ENCODE measurements at places on chromosomes 3 and 15. TPM values are rescaled to one million over a fixed set of nuclear protein-coding genes. Genes with fewer than 3 reads are reported as not detected.

DNA sequence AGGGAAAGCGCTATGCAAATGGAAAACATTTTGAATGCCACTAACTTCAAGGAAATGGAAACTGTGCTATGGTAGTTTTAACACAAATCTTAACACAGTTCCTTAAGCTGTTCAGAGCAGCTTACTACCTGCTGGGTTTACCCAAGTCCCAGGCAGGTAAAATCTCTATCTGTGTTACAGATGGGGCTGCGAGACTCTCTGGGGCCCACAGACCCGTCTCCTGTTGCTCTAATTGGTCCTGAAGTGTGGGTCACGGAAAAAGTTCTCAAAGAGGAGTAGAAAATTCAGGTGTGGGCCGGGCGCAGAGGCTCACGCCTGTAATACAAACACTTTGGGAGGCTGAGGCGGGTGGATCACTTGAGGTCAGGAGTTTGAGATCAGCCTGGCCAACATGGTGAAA, 16.9 kb upstream of the ZFYVE19 start:
- DNase-seq = no peak

- DNase-seq = no peak
Measured at GRCh38 chr15:56886363-56886931, 32.0 kb upstream of the TCF12 start.

- no peak for DNase-seq
Measured at GRCh38 chr15:90598031-90598577, 68.4 kb downstream of the CRTC3 start.

DNA sequence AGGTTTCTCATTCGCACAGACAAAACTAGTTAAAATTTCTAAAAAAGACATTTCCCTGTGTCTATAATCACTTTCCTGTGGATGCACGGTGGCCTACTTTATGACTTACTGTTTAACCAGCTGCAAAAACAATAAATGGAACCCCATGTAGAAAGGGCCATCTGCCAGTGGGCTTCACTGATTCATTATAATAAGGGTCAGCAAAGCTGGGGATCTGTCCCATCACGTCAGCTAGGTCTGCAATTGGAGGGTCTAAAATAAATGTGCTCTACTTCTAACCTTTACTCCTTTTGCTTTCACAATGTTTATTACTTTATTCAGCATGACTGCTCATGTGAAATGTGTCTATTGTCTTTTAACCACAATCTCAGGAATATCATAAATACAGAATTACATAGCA, 43.1 kb upstream of the NMD3 start:
- no peak for DNase-seq

DNA sequence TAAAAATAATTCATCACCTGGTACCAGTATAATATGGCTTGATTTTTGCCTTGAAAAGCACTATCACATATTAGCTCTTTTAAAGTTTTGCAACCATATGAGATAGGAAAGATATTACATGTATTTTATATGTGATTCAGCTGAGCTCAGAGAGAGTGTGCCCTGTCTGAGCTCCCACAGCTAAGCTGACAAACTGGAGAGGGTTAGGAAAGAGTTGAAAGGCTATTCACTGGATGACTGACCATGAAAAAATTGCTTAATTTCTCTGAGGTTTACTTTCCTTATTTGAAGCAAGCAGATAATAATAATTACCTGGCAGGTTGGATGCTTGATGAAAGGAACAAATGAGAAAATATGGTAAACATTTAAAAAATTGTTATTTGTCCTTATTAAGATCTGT, 97.4 kb upstream of the CCDC80 start:
- DNase-seq = no peak

DNA sequence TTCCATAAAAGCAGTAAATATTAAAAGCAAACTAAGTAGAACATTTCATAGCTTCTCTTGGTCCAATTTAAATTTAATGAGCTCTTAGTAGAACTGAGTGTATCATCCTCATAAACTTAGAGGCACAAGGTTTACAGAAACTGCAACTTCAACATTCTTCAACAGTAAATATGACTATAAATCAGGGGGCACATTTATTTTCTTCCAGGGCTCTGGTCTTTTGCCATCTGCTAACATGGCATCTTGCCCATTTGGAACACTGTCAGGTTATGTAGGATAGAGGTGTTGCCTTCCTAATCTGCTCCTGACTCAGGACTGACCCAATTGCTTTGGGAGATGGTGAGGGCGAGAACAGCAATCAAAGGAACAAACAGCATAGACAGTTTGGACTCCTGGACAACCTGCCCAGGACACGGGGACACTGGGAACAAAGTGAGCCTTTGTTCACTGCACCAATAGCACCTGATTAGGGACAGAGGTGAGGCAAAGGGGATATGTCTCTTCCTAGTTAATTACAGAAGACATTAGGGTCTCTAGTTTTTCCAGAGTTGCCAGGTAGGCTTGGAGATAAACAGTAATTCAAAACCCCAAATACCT, 610.2 kb upstream of the ROBO2 start:
- DNase-seq = no peak

- DNase-seq = peak; percentile 68
Measured at GRCh38 chr3:177673112-177673914, 476.0 kb upstream of the TBL1XR1 start.

GRCh38 chr15:101625184-101625583, 27.0 kb downstream of the TM2D3 start:
- no peak for DNase-seq

DNA sequence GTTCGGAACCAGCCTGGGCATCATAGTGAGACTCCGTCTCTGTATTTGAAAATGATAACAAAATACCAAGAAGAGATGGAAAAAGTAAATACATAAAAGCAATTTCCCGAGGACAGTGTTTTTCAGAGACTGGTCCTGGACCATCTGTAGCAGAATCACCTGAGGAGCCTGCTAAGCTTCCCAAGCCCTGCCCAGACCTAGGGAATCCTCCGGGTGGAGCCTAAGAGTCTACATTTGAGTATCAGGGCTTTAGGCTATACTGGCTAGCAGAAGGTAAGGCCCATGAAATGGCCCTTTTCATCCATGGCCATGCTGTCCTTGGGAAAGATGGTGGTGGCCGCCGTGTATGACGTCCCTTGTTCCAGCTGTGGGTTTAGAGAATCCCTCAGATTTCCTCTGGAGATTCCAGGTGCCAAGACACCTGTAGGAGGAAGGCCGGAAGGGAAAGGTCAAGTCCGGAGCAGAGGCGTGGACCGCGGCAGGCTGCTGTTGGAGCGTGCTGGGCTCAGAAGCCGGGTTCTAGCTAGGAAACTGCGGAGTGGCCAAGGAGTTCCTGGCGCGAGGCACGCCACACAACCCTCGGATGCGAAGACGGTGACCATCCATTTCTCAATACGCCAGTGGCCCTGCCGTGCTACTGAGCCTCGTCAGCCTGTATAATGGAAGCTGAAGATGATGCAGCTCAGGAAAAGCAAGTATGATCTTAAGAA, 50.9 kb downstream of the TMEM44 start:
- DNase-seq = no peak

- DNase-seq = no peak
Measured at GRCh38 chr15:29031502-29032228, 145.9 kb downstream of the APBA2 start.

DNA sequence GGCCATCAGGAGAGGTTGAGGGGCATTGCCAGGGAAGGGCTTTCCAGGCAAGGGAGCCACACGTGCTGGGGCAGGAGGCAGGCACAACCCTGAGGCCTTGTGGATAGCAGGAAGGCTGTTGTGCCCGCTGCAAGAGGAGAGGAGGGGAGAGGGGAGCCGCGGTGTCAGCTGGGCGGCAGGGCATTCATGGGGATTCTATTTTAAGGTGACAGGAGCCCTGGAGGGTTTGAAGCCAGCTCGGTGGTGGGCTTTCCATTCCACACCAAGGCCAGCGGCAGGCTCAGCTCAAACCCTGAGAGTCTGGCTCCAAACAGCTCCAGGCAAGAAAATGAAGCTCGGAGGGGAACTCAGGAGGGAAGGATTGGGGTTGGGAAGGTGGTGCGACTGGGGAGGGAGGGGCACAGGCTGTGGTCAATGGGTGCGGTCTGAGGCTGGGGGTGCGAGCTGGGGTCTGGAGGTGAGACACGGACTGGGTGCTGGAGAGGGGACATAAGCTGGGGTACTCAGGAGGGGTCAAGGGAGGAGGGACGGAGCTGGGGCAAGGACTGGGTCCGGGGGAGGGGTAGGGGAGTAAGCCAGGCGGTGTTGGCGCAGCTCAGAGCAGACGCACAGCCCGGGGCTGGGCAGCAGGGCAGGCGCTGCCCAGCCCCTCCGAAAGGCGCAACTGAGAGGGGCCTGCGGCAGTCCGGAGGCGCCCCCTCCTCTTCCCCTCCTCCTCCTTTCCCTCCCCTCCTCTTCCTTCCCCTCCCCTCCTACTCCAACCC, 43.4 kb downstream of the TPRA1 start:
- DNase-seq = no peak

GRCh38 chr15:99425657-99426301, 140.0 kb upstream of the MEF2A start:
- DNase-seq = no peak

DNA sequence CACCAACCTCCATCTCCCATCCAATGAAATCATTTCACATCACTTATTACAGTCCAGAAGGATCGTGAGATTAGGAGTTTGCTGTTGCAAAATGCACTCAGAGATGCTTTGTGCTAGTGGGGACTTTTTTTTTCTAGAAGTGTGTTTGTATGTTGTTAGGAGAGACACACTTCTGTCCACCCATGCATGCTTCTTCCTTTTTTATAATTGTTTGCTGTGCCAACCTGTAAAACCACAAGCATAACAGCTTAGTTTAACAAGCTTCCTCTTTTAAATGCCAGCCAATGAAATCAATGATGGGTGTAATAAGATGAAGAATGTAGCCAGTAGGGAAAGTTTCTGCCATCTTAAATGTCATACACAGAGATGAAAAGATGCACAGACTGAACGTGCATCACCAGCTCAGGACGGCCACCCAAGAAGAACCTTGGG, 305.6 kb upstream of the STT3B start:
- DNase-seq = no peak

DNA sequence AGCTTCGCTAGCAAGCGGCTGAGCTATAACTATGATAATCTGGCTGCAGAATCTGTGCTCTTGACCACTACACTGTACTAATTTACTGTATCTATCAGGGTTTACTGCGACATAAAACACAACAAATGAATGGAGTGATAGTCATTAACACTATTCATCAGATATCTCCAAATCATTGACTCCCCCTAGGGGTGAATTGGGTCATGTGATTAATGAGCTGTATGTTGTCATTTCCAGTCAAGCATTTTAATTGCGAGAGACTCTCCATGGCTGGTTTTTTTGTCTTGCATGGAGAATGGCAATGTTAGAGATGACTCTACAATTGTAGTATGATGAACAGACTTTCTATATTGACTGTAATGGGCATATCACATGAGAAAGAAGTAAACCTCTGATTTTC, 10.5 kb upstream of the TM4SF18 start:
- no peak for DNase-seq

DNA sequence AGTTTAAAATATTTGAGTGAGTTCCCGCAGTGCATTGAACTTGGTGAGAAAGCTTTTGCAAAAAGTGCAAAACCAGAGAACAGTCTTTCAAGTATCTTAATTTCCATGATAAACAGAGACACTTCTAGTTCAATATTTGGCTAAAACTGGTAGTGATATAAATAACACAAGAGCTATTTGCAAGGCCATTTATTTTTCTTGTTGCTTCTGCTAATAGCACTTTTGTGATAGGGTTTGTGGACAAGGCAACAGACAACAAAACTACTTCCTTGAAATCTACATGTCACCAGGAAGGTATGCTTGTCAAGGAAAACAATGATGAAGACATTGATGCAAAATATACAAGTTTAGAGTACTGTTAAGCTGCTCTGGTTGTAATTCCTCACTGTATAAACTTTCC, 1225.1 kb downstream of the OTOL1 start:
- DNase-seq = no peak

DNA sequence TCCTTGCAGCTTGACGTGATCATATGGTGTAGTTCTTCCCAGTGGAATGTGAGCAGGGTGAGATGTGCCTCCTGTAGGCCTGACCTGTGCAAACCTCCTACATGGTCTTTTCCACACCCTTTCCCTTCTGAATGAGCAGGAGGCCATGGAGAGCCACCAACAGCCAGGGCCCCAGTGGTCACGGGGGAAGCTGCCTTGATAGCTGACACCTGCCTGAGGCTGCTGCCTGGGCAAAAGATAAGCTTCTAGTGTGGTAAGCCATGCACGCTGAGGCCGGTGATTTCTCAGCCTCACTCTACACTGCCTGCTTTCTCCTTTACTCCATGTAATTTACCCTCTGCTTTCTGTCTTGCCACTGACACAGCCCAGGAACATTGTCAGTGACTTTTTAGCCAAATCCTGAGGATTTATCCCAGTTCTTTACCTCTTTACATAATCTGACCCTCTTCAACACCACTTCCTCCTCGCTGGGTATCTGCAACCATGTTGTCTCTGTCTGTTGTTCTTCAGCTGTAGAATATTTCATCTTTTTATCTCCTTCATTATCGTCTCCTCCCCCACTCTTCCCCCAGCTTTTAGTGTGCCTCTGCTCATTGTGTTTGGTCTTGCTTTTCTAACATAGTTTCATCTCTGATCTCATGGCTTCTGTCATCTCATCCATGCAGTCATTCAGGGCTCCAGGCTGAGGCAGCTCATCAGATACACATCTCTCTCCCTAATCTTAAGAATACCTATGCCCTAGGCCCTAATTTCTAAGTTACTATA, 11.2 kb upstream of the KBTBD12 start:
- no peak for DNase-seq

- DNase-seq = no peak
Measured at GRCh38 chr3:76222201-76222600, 436.9 kb upstream of the ZNF717 start.

DNA sequence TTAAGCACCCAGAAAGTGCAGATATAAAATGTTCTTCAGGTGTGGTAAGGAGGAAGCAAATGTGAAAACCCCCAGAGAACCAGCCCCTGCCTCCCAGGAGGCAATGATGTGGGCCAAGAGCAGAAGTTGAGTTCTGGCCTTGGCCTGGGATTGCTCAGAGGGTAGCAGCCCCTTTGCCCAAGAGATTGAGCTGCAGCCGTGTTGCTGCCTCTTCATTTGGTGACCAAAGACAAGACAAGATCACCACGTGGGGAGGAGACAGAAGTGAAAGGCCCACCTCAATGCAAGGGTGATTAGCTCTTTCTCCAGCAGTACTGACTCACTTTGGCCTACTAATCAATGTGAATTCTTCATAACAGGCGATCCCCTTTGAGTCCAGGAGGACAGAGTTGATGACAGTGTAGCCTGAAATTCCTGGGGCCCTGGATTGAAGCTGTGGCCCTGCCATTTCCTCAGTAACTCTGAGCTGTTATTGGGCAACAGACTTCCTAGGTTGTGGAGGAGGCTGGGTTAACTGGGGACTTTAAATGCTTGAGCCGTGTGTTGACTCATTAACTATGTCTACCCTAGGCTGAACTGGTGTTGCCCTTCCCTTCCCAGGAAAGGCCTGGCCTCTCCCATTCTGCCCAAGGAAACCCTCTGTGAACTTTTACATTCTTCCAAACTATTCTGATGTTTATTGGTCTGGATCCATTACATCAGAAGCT, 86.5 kb downstream of the ST6GAL1 start:
- no peak for DNase-seq

- DNase-seq = no peak
Measured at GRCh38 chr15:31483053-31483985, 156.7 kb downstream of the KLF13 start.

The EBLN2 gene
- polyA plus RNA-seq = 1.0 TPM

The GTF2E1 gene
- polyA plus RNA-seq = 11.0 TPM

The FBXL22 gene
- polyA plus RNA-seq = 3.8 TPM

The DNAJB8 gene
- not detected for polyA plus RNA-seq

The SEMA6D gene
- 1.1 TPM for polyA plus RNA-seq

The BOC gene
- 17.7 TPM for polyA plus RNA-seq

The SKOR1 gene
- 0.02 TPM for polyA plus RNA-seq

The EPHA3 gene
- polyA plus RNA-seq = 0.12 TPM

The FGF7 gene
- polyA plus RNA-seq = 30.4 TPM

The CIDEC gene
- 0.09 TPM for polyA plus RNA-seq

The RSRC1 gene
- 7.6 TPM for polyA plus RNA-seq

The CCDC54 gene
- not detected for polyA plus RNA-seq

The B3GALNT1 gene
- 17.9 TPM for polyA plus RNA-seq

The TLE3 gene
- 3.7 TPM for polyA plus RNA-seq
